ENCODE measurements at places on chromosomes 1 and 21. TPM values are rescaled to one million over a fixed set of nuclear protein-coding genes. Genes with fewer than 3 reads are reported as not detected.

DNA sequence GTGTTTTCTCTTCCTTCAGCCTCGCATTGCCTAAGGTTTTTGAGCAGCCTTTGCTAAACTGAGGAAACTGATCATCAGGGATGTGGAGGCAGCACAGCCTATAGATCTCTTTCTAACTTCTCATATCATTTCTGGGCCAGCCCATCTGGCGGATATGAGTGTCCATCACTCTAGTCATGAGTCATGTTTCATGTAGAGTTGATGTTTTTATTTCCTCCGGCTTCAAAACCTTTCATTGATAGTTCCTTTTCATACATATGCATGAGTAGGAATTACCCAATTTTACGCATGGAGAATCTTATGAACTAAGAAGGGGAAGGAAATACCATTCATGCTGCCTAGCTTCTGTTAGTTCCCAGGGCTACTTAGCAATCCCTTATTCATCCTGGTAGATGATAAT is 66.3 kb downstream of the SPATA46 start:
- peak; percentile 33 for DNase-seq

- no peak for DNase-seq
Observed at GRCh38 chr1:212428496-212428895, 4.2 kb upstream of the NENF start.

DNA sequence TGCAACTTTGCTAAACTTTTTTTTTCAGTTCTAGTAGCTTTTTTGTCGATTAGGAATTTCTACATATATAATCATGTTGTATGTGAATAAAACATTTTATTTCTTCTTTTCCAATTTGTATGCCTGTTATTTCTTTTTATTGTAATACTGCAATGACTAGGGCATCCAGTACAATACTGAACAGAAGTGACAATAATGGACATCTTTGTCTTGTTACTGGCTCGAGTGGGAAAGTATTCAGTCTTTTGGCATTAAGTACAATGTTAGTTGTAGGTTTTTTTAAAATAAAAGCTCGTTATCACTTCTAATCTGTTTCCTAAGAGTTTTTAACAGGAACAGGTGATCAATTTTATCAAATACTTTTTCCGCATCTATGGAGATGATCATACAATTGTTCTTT is 9.8 kb downstream of the STPG1 start:
- DNase-seq: no peak

DNA sequence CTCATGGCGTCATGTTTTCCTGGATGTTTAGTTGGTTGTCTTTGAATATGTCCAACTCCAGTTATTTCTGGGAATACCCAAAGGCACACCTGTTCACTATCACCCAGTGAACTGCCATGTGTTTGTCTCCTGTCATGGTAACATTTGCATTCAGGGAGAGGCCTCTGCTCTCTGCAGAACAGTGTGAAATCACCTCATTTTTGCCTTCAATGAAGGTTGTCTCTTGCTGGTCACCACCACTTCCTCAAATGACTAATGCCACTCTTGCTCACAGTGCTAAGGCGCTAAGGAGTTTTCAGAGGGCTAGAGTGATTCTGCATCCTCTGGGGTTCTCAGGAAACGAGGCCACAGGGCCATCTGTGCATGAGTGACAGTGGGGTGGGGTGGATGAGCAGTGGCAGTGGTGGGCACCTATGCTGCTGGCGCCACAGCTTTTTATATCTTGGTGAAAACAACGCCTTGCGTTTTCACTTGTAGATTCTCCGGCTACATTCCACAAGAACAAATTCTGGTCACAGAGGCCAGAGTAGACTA is 60.0 kb upstream of the ATP5PO start:
- DNase-seq: peak; percentile 43

DNA sequence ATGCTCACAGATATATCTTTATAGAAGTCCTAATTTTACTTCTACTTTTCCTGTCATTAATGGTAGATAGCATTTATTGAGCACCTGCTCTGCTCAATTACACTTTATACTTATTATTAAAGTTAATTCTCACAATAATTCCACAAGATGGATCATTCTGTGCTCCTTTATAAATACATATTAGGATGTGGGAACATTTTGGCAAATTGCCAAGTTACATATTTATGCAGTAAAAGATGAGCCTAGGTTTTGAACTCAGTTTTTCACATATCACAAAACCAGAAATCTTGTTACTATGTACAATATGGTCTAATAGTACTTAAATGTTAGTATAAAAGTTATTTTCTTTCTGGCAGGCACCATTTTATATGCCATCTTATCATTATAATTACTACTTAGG is 895.0 kb upstream of the B3GALT2 start:
- no peak for DNase-seq

COPA gene
- 377 TPM for total RNA-seq

PTPN22 gene
- 0.28 TPM for total RNA-seq

C8B gene
- total RNA-seq: not detected

Measured in IMR-90 (cell line).